ENCODE measurements at places on chromosomes 6 and 20.
A peak's percentile ranks its signal among the peaks of the same experiment; 100 is the strongest.

DNA sequence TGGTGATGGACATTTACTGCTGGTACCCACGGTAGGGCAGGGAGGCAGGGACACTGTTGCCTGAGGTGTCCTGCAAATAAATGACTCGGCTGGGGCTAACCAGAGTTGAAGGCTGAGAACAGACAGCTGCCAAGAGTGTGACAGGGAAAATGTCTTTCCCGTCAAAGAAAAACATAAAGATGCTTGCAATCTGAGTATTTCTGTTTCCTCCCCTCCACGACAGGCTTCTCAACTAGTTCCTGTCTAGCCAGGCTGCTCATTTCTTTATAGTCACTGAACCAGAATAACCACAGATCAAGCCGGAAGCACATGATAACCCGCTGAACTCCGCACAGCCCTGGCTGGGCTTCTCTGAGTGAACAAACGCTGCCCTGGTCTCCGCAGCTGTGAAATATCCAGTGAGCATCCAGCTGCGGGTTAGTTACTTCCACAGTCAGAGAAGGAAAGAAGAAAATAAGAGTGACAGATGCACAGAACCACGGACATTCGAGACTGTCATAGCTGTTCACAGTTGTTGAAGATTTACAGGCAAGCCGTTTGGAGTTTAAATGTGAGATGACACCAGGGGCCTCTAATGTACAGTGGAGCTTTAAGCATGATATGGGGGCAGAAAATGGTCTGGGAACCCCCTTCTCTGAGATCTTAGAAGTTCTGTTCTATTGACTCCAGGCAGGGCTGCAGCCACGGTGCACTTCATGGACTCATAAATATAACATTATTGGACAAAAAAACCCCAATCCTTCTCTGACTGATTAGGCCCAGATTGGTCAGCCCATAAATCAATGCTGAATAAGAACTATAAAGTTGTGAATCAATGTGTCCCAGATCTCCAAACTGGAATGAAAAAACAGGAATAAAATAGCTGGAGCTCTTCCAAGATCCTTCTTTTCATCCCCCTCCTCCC lies 299.9 kb upstream of the SUPT3H start:
- peak; percentile 46 for DNase-seq
- H3K36me3 ChIP-seq: no peaks in the 10 kb centered on the region
- peak overlapping the region; percentile 74 for H3K4me3 ChIP-seq
- H3K27ac ChIP-seq: peak overlapping the region; percentile 95
- peaks cover 20% of the 10 kb centered on the region for H3K4me1 ChIP-seq

DNA sequence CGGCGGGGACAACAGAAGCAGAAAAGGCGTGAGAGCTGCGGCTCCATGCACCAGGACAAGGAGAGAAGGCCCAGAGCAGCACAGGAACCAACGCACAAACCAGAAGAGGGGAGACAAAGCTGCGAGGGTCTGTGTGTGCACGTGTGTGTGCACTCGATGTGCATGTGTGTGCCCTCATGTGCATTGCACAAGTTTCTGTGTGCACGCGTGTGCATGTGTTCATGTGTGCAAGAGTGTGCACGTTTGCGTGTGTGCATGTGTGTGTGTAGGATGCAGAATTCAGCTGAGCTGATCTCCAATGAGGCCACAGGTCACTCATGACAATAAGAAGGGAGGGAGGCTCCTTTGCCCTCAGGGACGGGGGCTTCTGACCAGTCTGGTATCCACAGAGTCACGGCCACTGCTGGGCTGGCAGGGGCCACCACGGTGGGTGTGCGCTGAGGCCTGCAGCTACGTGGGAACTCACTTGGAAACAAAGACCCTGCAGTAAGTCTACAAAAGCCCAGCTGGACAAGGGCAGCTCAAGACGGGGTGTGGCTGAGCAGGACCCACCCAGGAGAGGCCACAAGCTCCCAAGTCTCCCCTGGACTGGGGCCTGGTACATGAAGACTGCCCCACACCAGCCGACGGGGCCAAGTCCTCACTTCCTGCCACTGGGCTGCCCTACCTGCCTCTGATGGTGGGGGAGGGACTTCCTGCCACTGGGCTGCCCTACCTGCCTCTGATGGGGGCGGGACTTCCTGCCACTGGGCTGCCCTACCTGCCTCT lies 48.1 kb upstream of the CHRNA4 start:
- no peak overlapping the region for H3K4me3 ChIP-seq
- no peak overlapping the region for H3K27ac ChIP-seq
- peaks cover 16% of the 10 kb centered on the region for H3K27me3 ChIP-seq
- no peak for DNase-seq
- H3K4me1 ChIP-seq: no peaks in the 10 kb centered on the region

GRCh38 chr20:25750765-25751696 lies 54.4 kb upstream of the ZNF337 start:
- DNase-seq: peak; percentile 46
- H3K27me3 ChIP-seq: no peaks in the 10 kb centered on the region
- H3K4me3 ChIP-seq: peak overlapping the region; percentile 83

- peaks cover 50% of the 10 kb centered on the region for H3K4me1 ChIP-seq
- peak within 1 kb of the TSS; percentile 87 for H3K4me3 ChIP-seq
- H3K36me3 ChIP-seq: peaks cover 8% of the 10 kb centered on the region
- DNase-seq: peak; percentile 44
Measured at GRCh38 chr6:33073431-33073871, at the start of gene HLA-DPA1. Gene HLA-DPA1, minus strand, starts transcription at chr6:33073649.
